Cortex of kidney (tissue), 1 donor: ENCODE measurements at places on chromosomes 3 and 15.

DNA sequence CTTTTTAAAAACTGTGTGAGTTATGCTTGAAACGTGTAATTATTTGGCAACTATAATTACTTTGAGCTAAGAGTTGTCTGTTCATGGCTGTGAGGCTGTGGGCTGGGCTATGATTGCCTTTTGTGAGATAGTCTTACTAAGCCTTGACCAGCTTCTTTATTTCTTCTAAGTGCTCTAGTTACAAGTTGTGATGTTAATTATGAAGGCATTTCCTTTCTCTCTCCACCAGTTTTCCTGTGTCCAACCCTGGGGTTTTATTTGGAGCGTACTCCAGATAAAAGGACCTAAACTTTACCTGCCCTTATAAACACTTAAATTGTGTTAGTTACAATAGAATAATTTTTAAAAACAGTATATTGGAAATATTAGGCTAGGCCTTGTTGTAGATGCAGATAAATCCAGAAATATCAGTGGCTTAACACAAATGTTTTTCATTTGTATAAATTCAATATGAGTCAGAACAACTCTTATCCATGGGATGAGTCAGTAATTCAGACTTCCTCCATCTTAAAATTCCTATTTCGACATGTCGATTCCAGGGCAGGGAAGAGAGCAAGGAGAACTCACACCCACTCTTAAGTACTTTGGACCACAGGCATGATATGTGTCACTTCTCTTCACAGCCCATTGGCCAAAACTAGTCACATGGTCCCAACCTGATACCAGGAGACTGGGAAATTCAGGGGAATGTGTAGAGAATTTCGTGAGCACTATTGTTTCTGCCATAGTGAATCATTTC, 17.0 kb downstream of the TMEM62 start:
- DNase-seq = no peak

- no peak for DNase-seq
These were observed 300.2 kb upstream of the CNTN6 start for GRCh38 chr3:792630-793029.

- no peak for DNase-seq
These were observed 18.3 kb upstream of the SEMA3F start for GRCh38 chr3:50136714-50137405.

DNA sequence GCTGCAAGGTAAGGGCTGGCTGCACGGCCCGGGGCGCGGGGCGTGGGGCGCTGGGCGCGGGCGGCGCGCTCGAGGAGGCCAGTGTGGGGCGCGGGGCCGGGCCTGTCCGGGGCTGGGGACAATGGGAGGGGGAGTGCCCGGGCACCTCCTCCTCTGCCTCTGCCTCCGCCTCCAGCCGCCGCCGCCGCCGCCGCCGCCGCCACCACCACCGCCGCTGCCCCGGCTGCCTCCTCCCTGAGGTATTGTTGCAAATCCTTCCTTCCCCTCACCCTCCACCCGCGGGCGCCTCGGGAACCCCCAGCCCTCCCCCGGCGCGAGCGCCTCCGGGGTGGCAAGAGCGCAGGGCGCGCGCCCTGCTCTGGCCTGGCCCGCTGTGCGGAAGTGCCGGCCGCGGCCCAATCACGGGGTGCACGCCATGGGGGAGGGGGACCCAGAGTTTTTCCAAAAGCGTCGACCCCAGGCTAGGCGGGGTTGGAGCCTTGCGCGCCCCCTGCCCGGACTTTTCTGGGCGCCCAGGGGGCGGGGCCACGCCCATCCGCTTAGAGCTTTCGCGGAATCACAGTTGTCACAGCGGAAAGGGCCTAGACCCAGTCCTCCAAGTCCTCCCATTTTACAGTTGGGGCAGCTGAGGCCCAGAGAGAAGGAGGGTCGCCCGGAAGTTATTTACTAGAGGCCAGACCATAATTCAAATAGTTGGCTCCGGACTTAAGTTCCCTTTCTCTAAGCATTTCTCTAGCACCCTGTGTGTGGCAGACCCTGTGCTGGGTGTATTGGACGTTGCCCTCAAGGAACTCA, at the start of gene LPP:
LPP (plus strand) TSS at position 144 of the 795 bp plus-strand sequence. CDS start 251,964 bp downstream, outside the sequence.
- DNase-seq = no peak

DNA sequence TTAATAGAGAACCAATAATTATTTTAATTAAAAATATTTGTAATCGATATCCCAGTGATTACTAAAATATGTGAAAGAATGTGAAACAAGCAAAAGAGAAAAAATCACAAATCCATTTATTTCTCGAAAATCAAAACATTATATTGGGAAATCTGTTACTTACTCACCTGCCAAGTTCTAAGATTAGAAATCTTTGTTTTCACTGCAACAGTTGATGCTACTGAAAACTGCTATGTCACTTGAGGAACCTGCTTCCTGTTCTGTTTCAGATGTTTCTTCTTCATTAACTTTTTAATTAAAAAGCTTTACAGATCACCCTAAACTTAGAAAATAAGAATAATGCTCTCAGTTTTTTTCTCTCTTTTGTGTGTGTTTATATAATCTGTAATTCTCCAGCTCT, 13.7 kb upstream of the DPH6 start:
- no peak for DNase-seq

DNA sequence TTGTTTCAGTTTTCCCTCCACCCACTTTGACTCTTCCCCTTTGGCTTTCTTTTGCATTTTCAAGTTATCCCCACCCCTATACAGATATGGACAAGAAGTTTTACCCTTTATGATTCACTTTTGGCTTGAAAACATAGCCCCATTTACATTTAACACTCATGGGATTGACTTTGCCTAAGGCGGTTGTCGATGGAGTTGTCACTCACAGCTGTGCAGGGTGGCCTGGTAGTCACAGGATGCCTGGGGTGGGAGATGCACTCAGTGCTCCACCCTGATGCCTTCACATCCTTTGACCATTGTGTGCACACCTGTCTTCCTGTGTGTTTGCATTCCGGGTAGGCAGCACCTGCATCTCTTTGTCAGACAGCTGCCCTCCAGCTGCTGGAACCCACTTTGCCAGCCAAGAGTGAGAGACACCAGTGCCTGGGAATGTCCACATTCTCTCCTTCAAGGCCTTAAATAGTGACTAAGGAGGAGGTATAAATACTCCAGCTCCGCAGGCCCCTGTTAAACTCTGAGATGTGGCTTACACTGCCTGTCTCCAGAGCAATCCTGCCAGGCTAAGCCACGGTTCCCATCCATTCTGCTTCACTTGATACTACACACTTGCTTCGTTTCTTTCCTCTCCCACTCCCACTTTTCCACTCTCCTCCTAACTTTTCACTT, 191.5 kb upstream of the SLC24A5 start:
- no peak for DNase-seq

- DNase-seq = no peak
These were observed 236.2 kb downstream of the IL5RA start for GRCh38 chr3:2873986-2874385.

GRCh38 chr3:59920822-59921221, 871.0 kb upstream of the CFAP20DC start:
- DNase-seq = no peak

GRCh38 chr15:70415398-70415797, 317.7 kb upstream of the TLE3 start:
- no peak for DNase-seq

- DNase-seq = no peak
These were observed 28.3 kb downstream of the LRIG1 start for GRCh38 chr3:66472313-66473134.

- DNase-seq = no peak
These were observed 20.9 kb downstream of the TP63 start for GRCh38 chr3:189652042-189652441.

DNA sequence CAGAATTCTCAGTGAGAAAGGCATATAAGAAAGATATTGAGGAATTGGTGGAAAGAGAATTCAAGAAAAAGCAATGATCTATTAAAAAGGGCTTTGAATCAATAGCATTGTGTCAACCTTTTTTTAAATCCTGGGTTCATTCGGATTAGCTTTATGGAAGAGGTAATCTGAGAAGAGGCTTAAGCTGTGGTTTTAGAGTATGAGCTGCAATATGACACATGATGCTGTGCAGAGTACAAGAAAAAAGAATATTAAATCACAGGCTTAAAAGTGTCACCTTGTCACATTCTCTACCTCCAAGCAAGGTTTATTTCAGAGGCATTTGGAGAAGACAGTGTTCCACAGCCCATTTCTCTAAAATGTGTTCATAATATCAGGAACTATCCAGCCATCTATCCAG, 128.9 kb downstream of the RTP4 start:
- DNase-seq = no peak

GRCh38 chr15:62901909-62902546, 140.5 kb upstream of the TPM1 start:
- no peak for DNase-seq

GRCh38 chr3:135740211-135740610, 225.3 kb upstream of the PPP2R3A start:
- no peak for DNase-seq

- no peak for DNase-seq
These were observed 1532.5 kb upstream of the CADM2 start for GRCh38 chr3:83426300-83426699.

- DNase-seq = no peak
These were observed 215.5 kb upstream of the BHLHE40 start for GRCh38 chr3:4763604-4764247.

- DNase-seq = no peak
These were observed 223.7 kb upstream of the SEMA6D start for GRCh38 chr15:47493357-47494247.

- DNase-seq = no peak
These were observed 227.4 kb upstream of the THRB start for GRCh38 chr3:24722087-24722486.

- no peak for DNase-seq
These were observed 60.6 kb downstream of the PLCL2 start for GRCh38 chr3:16945330-16945729.

GRCh38 chr3:48273594-48274211, 32.8 kb downstream of the ZNF589 start:
- no peak for DNase-seq

DNA sequence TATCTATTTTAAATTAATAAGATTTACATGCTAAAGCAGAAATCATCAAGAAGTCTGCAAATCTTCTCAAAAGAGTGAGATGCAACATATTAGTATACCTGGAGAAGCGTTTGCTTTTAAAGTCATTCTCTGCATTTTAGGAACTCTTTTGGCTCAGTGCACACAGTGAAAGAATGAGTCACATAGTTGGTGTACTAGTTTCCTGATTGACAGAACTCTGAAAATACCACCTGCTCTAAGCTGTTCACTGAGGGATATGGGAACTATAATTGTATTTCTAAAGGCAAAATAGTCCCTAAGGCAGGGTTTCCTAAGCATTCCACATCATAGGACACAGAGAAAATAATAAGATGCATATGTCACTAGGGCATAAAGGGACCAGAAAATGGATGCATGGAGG, 838.5 kb downstream of the DIPK2A start:
- DNase-seq = no peak

- DNase-seq = no peak
These were observed 2.2 kb downstream of the CHRNA5 start for GRCh38 chr15:78567531-78567930.

- DNase-seq = no peak
These were observed 63.3 kb upstream of the TPM1 start for GRCh38 chr15:62979252-62979651.

DNA sequence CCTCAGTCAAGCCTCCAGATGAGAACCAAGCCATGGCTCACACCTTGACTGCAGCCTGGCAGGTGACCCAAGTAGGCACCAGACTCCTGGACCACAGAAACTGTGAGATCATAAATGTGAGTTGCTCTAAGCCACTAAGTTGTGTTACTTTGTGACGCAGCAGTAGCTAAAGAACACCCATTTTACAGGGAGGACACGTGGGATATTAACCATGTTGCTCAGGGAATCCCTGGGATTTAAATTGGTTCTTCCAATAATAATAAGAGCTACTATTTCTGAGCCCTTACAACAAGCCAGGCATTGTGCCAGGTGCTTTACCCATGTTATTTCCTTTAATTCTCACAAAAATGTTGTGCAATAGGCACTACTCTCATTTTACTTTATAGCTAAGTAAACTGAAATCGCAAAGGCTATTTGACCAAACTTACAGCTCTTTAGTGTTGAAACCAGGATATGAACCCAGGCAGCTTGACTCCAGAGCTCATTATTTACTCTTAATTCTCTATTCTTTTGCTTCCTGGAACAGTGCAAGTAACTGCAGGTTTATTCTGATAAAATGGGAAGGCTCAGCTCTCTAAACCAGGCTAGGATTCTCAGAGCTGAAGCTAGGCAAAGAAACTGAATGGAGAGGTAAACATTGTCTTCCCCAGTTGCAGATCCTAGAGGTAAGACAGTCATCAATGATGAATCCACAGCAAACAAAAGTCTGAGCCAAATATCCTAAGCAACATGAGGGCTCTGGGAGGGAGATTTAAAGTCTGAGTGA, 294.4 kb downstream of the KBTBD8 start:
- DNase-seq = no peak

DNA sequence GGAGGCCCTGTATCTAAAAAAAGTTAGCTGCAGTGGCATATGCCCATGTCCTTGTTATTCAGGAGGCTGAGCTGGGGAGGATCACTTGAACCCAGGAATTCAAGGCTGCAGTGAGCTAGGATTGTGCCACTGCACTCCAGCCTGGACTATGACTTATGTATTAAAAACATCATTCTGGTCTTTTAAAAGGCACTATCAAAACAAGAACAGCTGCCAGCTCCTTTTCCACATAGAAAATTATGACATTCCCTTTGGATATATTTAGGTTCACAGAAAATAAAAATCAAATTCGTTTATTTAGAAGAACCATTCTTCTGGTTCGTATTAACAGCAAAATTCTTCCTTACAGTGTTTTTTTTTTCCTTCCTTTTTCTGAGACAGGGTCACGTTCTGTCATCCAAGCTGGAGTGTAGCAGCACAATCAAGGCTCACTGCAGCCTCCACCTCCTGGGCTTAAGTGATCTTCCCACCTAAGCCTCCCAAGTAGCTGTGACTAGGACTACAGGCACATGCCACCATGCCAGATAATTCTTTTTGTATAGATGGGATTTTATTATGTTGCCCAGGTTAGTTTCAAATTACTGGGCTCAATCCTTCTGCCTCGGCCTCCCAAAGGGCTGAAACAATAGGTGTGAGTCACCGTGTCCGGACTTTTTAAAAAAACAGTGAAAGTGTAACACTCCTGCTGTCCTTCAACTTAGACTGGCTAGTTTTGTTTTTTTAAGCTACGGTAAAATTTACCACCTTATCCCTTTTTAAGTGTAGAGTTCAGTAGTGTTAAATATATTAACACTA, 13.9 kb downstream of the ICE2 start:
- no peak for DNase-seq

- no peak for DNase-seq
These were observed 178.6 kb upstream of the BHLHE40 start for GRCh38 chr3:4800595-4800994.

GRCh38 chr3:98885851-98886250, 15.6 kb downstream of the DCBLD2 start:
- DNase-seq = no peak

DNA sequence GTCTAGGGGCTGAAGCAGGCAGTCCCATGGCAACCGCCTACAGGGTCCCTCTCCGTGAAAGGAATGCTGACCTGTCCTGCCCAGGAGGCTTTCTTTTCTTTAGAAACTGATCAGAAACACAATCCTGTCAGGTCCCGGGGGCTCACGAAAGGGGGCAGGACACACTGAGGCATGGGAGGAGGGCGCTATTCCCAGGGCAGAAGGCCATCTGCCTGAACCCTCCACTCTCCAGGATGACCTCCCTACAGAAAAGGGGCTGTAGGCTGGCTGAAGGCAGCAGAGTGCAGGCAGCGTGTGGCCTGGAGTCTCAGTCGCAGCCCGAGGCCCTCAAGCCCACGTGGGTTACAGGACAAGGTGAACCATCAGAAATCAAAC, 18.4 kb upstream of the LRRK1 start:
- no peak for DNase-seq
